ENCODE measurements at places on chromosomes 7 and 10.
A peak's percentile ranks its signal among the peaks of the same experiment; 100 is the strongest.

DNA sequence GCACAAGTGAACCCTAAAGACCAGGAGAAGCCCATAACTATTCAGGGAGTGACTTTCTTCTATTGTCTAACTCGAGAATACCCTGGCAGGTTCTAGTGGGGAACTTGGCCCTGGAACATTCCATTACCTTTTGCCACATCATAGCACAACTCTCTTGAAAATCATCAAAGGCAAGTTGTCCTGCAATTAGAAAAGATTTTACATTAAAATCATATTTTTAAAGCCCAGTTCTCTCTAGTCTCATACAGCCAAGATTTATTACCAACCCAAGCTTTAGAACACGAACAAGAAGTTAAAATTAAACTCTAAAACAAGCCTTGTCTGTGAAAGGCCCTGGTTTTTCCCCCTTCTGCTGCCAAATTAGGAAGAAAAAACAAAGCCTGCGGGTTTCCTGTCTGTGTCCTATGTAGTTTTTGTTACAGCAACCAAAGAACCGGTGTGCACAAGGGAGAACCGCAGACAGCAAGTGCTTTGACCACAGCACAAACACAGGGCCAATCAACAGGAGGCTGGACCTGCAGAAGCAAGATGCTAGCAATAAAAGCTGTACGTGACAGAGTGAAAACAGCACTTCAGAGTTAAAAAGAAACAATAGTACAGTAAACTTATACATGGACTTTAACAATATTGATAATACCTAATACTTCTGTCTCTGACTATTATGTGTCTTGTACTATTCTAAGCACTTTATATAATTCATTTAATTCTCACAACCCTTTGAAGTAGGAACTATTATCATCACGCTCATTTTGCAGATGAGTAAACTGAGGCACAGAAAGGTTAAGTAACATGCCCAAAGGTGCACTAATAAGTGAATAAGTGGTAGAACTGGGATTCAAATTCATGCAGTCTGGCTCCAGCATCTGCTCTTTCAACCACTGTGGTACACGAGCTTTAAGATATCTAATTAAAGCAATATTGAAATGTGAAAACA is 65.8 kb downstream of the STK17A start:
- DNase-seq = peak; percentile 90

DNA sequence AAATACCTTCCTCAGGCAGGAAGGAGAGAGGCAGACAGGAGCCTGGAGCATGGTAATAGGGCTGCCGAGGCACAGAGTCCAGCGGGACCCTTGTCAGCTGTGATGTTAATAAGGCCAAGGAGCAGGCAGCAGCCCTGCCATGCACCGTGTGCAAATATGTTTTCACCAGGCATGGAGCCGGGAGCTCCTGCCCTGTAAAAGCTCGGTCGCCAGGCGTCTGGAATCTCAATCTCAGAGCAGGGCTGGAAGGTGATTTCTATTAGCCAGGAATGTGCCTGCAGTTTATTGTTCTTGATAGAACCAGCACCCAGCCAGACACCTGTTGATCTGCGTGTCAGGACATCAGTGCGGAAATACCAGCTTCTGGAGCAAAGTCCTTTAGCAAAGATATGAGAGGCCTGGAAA is 469.8 kb downstream of the GLRX3 start:
- DNase-seq = no peak

GRCh38 chr10:129604333-129605032 is 137.4 kb downstream of the MGMT start:
- no peak for DNase-seq

DNA sequence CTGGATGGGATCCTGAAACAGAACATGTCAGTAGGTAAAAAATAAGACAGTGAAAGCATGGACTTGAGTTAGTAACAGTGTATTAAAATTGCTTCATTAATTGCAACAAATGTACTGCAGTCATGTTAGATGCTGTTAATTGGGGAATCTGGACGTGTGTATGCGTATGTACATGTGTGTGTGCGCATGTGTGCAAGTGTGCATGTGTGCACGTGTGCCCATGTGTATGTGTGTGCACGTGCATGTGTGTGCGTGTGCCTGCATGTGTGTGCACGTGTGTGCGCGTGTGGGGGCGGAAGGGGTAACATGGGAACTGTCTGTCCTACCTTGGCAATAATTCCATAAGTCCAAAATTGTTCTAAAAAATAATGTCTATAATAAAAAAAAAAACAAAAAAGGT is 67.3 kb downstream of the SMURF1 start:
- DNase-seq = no peak

Data from CD4-positive, alpha-beta T cell treated with Interleukin-1 beta for 1 hour (primary cell).